Activated T-cell treated with anti-CD3 and anti-CD28 coated beads, Interleukin-2, amount 50 U/mL, for 72 hours (primary cell): ENCODE measurements at places on chromosomes 6 and 20. TPM values are rescaled to one million over a fixed set of nuclear protein-coding genes. Genes with fewer than 3 reads are reported as not detected.

The HEY2 gene
- 0.12 TPM for total RNA-seq

The ATP6V1G2 gene
- 5.6 TPM for total RNA-seq

The CDH26 gene
- 2.4 TPM for total RNA-seq

The LINC00237 gene
- total RNA-seq, result 0.49 TPM

The DUSP22 gene
- total RNA-seq, result 48.6 TPM

The DOK5 gene
- total RNA-seq, result 1.2 TPM

The DLK2 gene
- total RNA-seq, result 1.6 TPM

The FAM229B gene
- 3.3 TPM for total RNA-seq

The CST2 gene
- total RNA-seq, result not detected

The PBOV1 gene
- not detected for total RNA-seq

The BMP2 gene
- not detected for total RNA-seq

The OPRM1 gene
- total RNA-seq, result not detected

The RSPH4A gene
- 0.17 TPM for total RNA-seq

The OVOL2 gene
- 0.25 TPM for total RNA-seq

The CST4 gene
- total RNA-seq, result not detected

The DCDC2 gene
- total RNA-seq, result 0.12 TPM

The RAB23 gene
- 2.2 TPM for total RNA-seq

The SLC52A3 gene
- not detected for total RNA-seq

The TGM2 gene
- total RNA-seq, result 0.23 TPM
